Thoracic aorta (tissue), 2 donors: ENCODE measurements at places on chromosomes 12 and 14.

DNA sequence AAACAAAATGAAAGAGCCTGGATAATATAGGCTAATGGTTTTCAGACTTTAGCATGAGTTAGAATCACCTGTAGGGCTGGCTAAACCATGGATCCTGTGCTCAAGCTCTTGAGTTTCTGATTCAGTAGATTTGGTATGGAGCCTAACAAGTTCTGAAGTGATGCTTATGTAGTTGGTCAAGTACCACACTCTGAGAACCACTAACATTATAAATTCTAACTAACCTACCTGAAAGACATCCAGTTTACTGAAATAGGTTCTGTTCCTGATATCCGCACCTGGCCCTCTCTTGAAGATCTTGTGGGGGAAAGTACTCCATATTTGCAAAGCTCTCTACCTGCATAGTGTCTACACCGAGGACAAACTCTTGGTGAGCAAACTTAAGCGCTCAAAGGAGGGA is 59.4 kb upstream of the VSX2 start:
- H3K36me3 ChIP-seq = no peaks in the 10 kb centered on the region
- no peak for DNase-seq
- no peak overlapping the region for H3K27ac ChIP-seq
- no peaks in the 10 kb centered on the region for H3K27me3 ChIP-seq

DNA sequence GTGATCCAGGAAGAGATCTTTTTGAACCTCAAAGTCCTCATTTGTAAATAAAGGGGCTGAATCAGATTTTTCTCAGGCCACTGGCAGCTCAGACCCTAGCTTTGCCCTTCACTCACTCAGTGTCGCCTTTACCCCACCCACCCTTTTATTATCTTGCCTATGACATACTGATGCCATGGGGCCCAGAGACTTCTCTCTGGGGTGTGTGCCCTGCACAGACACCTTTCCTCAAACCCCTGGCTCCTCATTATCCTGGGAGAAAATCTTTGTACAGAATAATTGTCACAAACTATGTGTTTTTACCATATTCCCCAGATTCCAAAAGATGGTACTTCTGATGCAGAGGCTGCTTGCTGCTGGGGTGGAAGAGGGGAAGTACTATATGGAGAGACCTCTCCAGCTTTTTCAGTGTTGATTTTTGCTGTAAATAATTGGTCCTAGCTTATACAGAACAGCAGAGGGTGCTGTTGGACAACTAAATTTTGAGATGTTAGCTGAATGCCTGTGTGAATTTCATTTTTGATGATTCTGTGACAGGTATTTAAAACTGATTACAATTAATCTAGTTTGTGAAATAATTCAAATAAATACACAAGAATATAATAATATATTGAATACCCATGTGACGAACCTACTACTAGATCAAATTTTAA is 53.9 kb upstream of the DCD start:
- no peak overlapping the region for H3K4me3 ChIP-seq
- H3K4me1 ChIP-seq = no peaks in the 10 kb centered on the region
- no peak for DNase-seq
- H3K36me3 ChIP-seq = no peaks in the 10 kb centered on the region
- H3K27ac ChIP-seq = no peak overlapping the region

DNA sequence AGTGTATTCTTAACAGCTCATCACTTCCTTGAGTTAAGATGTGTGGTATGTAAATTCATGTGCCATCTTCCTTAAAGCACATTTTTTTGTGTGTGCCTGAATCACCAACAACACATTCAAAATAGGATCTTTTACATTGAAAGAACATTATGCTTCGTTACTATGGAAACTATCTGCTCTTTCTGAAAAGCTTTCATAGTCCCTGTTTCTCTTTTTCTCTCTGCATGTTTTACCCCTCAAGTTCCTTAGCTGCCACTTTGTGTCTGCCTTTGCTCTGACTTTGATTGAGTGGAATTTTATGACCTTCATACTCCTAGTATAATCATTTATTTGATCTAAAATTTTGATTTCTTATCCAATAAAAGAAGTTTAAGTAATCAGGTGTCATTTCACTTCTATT is 880.3 kb upstream of the FOXG1 start:
- H3K4me3 ChIP-seq = no peak overlapping the region
- H3K27me3 ChIP-seq = no peaks in the 10 kb centered on the region
- no peak for DNase-seq
- H3K4me1 ChIP-seq = no peaks in the 10 kb centered on the region
- H3K36me3 ChIP-seq = no peaks in the 10 kb centered on the region

DNA sequence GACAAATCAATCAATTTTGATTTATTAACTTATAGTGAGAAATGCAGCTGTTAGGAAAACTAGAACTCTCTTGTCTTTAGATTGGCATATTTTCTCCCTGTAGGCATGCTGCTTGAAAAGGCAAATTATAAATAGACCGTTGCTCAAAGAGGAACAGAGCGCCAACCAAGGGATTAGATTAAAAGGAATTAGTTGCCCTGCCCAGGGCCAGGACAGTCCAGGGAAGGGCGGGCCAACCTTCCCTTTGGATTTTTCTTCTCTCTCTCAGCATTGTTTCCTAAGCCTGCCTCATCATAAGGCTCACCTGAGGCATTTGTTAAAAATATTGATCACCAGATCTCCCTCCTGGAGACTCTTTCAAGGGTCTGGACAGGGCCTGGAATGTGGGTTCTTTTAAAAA is 8.6 kb downstream of the CIPC start:
- no peak overlapping the region for H3K4me3 ChIP-seq
- no peaks in the 10 kb centered on the region for H3K27me3 ChIP-seq
- peaks cover 74% of the 10 kb centered on the region for H3K4me1 ChIP-seq
- no peak overlapping the region for H3K27ac ChIP-seq
- DNase-seq = no peak

- H3K36me3 ChIP-seq = no peaks in the 10 kb centered on the region
- H3K4me1 ChIP-seq = no peaks in the 10 kb centered on the region
- no peak for DNase-seq
Measured at GRCh38 chr12:68980476-68981212, 47.7 kb upstream of the CPM start.

DNA sequence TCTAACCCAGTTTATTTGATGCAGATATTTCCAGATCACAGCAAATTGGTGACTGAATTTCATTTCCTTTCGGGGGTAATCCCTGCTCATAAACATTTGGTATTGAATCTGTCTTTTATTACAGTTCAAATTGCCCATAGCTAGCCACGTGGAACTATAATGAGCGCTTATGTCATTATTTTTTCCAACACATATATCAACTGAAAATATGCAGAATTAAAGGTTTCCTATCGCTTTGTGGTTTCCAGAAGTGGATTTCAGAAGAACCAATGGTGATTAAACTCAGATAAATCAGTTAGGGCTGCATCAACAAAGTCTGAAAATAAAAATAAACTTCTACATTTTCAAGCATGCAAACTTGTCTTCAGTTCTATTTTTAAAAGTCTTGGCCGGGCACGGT is 111.9 kb downstream of the PIK3C2G start:
- H3K4me1 ChIP-seq = no peaks in the 10 kb centered on the region
- H3K27ac ChIP-seq = no peak overlapping the region
- no peak overlapping the region for H3K4me3 ChIP-seq
- no peaks in the 10 kb centered on the region for H3K27me3 ChIP-seq
- no peaks in the 10 kb centered on the region for H3K36me3 ChIP-seq

- no peak for DNase-seq
- H3K27me3 ChIP-seq = no peaks in the 10 kb centered on the region
- no peak within 1 kb of the TSS for H3K27ac ChIP-seq
- no peak within 1 kb of the TSS for H3K4me3 ChIP-seq
- no peaks in the 10 kb centered on the region for H3K36me3 ChIP-seq
Measured at GRCh38 chr12:55019784-55020183, at the start of gene NEUROD4. Gene NEUROD4 (plus strand): TSS chr12:55019974. CDS start chr12:55026440, 6,466 bp downstream.

DNA sequence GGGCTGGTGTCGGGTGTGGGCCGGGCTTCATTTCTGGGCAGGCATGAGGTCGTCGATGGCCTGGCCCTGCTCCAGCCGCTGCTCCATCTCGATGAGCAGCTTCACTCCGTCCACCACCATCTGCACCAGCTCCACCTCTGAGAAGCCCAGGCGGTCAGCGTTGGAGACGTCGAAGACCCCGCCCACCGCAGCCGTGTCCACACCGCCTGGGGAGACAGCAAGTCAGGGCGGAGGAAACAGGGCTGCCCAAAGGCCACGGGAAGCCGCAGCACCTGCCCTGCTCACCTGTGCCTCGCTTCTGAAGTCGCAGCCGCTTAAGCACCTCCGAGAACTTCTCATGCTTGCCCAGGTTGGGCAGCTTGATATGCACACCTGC is 2.8 kb downstream of the CKB start:
- H3K27ac ChIP-seq = peak overlapping the region; percentile 66
- H3K27me3 ChIP-seq = no peaks in the 10 kb centered on the region
- no peak for DNase-seq
- H3K36me3 ChIP-seq = no peaks in the 10 kb centered on the region
- peaks cover 57% of the 10 kb centered on the region for H3K4me1 ChIP-seq

DNA sequence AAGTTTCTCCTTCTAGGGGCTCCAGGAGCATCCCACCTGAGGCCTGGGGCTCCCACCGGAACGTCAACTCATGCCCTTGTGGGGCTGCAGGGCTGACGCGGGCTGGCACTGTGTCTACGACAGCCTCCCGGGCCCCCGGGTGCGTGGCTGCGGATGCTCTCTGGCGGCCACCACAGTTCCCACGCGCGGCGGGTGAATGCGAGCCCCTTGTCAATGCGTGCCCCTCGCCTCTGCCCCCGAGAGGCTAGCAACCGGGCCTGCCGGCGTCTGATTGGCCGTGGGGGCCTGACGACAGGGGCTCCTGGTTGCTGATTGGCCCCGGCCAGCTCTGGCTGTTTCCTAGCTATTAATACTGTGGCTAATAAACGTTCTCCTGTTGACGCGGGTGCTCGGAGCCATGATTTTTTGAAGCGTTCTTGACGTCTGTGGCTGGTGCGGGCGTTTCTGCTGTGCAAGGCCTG is 1.8 kb upstream of the MEG3 start:
- H3K27me3 ChIP-seq = no peaks in the 10 kb centered on the region
- no peak overlapping the region for H3K4me3 ChIP-seq
- no peak for DNase-seq
- no peak overlapping the region for H3K27ac ChIP-seq
- no peaks in the 10 kb centered on the region for H3K36me3 ChIP-seq

GRCh38 chr14:51996148-51996746 is 6.9 kb downstream of the RTRAF start:
- no peaks in the 10 kb centered on the region for H3K27me3 ChIP-seq
- H3K36me3 ChIP-seq = peaks cover 4% of the 10 kb centered on the region
- no peak overlapping the region for H3K4me3 ChIP-seq
- peaks cover 7% of the 10 kb centered on the region for H3K4me1 ChIP-seq

DNA sequence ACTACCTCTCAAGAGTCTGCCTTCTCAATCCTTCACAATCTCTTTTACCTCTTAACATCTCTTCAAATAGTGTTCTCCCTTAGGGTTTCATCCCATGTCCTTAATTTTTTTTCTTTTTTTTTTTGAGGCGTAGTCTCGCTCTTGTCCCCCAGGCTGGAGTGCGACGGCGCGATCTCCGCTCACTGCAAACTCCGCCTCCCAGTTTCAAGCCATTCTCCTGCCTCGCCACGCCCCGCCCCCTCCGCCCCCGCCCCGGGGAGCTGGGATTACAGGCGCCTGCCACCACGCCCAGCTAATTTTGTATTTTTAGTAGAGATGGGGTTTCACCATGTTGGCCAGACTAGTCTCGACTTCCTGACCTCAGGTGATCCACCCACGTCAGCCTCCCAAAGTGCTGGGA is 7.0 kb upstream of the BCAT1 start:
- DNase-seq = no peak
- H3K27me3 ChIP-seq = no peaks in the 10 kb centered on the region
- no peak overlapping the region for H3K4me3 ChIP-seq
- no peak overlapping the region for H3K27ac ChIP-seq
- no peaks in the 10 kb centered on the region for H3K4me1 ChIP-seq

DNA sequence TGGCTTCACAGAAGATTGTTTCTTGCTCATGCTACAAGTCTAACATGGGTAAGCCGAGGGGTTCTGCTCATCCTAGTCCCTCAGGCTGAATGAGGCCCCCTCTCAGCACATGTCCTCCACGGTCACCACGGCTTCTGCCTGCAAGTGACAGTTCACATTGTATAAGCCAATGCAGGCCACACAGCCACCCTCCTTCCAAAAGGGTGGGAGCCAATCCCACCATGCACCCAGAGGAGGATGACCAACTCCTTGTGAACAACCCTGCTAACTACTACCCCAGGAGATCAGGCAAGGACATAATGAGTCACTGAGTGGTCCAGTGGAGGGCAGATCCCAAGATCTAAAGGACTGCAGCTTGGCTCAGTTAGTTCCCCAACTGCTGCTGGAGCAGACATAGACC is 6.1 kb downstream of the SPRING1 start:
- no peak overlapping the region for H3K27ac ChIP-seq
- H3K4me1 ChIP-seq = peaks cover 4% of the 10 kb centered on the region
- no peak for DNase-seq

DNA sequence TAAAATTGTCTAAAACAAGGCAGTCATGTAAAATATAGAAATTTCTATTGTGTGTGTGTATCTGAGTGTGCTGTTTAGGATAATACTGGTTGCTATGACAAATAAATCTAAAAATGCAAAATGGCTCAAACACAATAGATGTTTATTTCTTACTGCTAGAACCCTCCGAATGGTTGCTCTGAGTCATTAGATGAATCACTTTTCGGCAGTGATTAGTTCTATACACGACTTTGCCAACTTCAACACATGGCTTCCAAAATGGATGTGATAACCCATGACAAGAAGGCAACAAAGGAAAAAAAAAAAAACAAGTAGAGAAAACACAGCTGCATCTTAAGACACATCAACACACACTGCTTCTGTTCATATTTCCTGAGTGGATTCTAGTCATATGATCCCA is 729.2 kb downstream of the AACS start:
- no peak overlapping the region for H3K4me3 ChIP-seq
- DNase-seq = no peak
- H3K27me3 ChIP-seq = no peaks in the 10 kb centered on the region
- H3K36me3 ChIP-seq = no peaks in the 10 kb centered on the region
- H3K27ac ChIP-seq = no peak overlapping the region

- H3K27ac ChIP-seq = no peak overlapping the region
- no peaks in the 10 kb centered on the region for H3K36me3 ChIP-seq
- H3K4me3 ChIP-seq = no peak overlapping the region
- H3K4me1 ChIP-seq = no peaks in the 10 kb centered on the region
- H3K27me3 ChIP-seq = no peaks in the 10 kb centered on the region
Measured at GRCh38 chr12:18580706-18581105, 157.1 kb downstream of the PLCZ1 start.

GRCh38 chr12:64085996-64086395 is 136.1 kb downstream of the KICS2 start:
- H3K4me1 ChIP-seq = peaks cover 6% of the 10 kb centered on the region
- DNase-seq = no peak
- no peak overlapping the region for H3K4me3 ChIP-seq
- H3K36me3 ChIP-seq = no peaks in the 10 kb centered on the region

- peaks cover 64% of the 10 kb centered on the region for H3K4me1 ChIP-seq
- no peaks in the 10 kb centered on the region for H3K27me3 ChIP-seq
- no peaks in the 10 kb centered on the region for H3K36me3 ChIP-seq
- no peak for DNase-seq
Measured at GRCh38 chr14:52052288-52052943, 16.4 kb downstream of the NID2 start.

- H3K4me1 ChIP-seq = no peaks in the 10 kb centered on the region
- no peaks in the 10 kb centered on the region for H3K27me3 ChIP-seq
- H3K4me3 ChIP-seq = no peak overlapping the region
- no peak for DNase-seq
Measured at GRCh38 chr14:85590784-85591183, 60.8 kb downstream of the FLRT2 start.
